ENCODE measurements at places on chromosomes 16 and 17. TPM values are rescaled to one million over a fixed set of nuclear protein-coding genes. Genes with fewer than 3 reads are reported as not detected.
A peak's percentile ranks its signal among the peaks of the same experiment; 100 is the strongest.

- H3K36me3 ChIP-seq, result no peaks in the 10 kb centered on the region
- peaks cover 15% of the 10 kb centered on the region for H3K4me1 ChIP-seq
- H3K4me3 ChIP-seq, result no peak overlapping the region
- H3K27me3 ChIP-seq, result no peaks in the 10 kb centered on the region
- no peak for DNase-seq
Observed at GRCh38 chr17:64110379-64111152, 19.4 kb downstream of the ERN1 start.

Gene GRIN2A
- 0.62 TPM for total RNA-seq

Gene RHBDL1
- 0.42 TPM for total RNA-seq

DNA sequence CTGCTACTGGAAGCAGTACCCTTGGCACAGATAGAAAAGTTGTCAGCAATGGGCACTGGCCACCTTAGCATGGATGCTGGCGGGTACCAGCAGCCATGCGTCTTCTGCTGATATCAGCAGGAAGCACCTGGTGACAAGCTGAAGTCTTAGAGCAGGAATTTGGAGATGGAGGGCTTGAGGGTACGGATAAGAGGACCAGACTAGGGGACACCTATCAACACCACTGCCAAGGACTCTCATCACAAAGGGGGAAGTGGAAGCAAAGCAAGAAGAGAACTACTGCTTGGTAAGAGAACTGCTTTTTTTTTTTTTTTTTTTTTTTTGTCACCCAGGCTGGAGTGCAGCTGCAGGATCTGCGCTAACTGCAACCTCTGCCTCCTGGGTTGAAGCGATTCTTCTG, 35.4 kb upstream of the LYRM9 start:
- H3K4me1 ChIP-seq, result no peaks in the 10 kb centered on the region
- no peak for DNase-seq
- no peak overlapping the region for H3K4me3 ChIP-seq
- H3K36me3 ChIP-seq, result no peaks in the 10 kb centered on the region
- no peaks in the 10 kb centered on the region for H3K27me3 ChIP-seq

- no peaks in the 10 kb centered on the region for H3K27me3 ChIP-seq
- no peak overlapping the region for H3K27ac ChIP-seq
- peaks cover 8% of the 10 kb centered on the region for H3K36me3 ChIP-seq
- H3K4me3 ChIP-seq, result no peak overlapping the region
- no peaks in the 10 kb centered on the region for H3K4me1 ChIP-seq
Observed at GRCh38 chr16:549544-550263, 10.5 kb upstream of the PRR35 start.

GRCh38 chr16:1429012-1429411, 1.9 kb upstream of the PERCC1 start:
- H3K4me3 ChIP-seq, result no peak overlapping the region
- no peaks in the 10 kb centered on the region for H3K36me3 ChIP-seq
- H3K4me1 ChIP-seq, result no peaks in the 10 kb centered on the region
- H3K27ac ChIP-seq, result no peak overlapping the region
- no peak for DNase-seq

GRCh38 chr16:89338863-89339262, 121.4 kb downstream of the ZNF778 start:
- no peak overlapping the region for H3K4me3 ChIP-seq
- H3K27ac ChIP-seq, result peak overlapping the region; percentile 24
- no peaks in the 10 kb centered on the region for H3K36me3 ChIP-seq
- no peak for DNase-seq
